Stimulated activated CD4-positive, alpha-beta T cell treated with anti-CD3 and anti-CD28 coated beads, Interleukin-12 subunit alpha, Interleukin-12 subunit beta, amount 100 ng/mL, for 24 hours (primary cell): ENCODE measurements at places on chromosomes 2 and 18.

- no peak for DNase-seq
Measured at GRCh38 chr2:183260527-183260926, 136.3 kb downstream of the NUP35 start.

DNA sequence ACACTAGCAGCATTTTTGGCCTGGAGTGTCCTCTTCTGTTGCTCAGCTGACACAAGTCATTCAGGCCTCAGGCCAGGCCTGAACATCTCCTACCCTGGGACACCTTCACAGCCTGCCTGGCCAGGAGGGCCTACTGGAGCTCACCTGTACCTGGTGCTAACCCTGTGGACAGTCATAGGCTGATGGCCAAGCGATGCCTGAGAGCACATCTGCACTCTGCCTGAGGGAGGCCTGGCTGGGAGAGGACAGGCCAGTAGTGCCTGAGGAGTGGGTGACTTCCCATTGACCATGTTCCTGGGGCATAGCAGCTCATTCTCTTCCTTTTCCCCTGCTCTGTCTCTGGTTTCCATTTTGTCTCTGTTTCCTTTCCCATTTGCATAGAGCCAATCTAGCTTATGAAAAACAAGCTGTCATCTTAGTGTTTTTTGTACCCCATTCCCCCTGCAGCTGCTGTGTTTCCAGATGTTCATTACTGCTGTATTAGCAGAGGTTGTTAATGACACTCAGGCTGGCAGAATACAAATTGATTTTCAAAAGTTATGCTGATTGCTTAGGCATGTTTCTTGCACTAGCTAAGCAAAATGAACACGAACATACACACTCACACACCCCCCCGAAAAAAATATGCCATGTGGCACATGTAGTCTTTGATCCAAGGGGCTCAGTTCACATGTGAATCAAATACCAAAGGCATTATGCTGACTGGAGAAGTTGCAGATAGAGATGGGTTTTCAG is 149.7 kb upstream of the HS6ST1 start:
- DNase-seq = no peak

- DNase-seq = no peak
Measured at GRCh38 chr18:7855671-7856070, 288.6 kb downstream of the PTPRM start.

GRCh38 chr2:186584053-186584452 is 5.8 kb upstream of the ITGAV start:
- DNase-seq = no peak

DNA sequence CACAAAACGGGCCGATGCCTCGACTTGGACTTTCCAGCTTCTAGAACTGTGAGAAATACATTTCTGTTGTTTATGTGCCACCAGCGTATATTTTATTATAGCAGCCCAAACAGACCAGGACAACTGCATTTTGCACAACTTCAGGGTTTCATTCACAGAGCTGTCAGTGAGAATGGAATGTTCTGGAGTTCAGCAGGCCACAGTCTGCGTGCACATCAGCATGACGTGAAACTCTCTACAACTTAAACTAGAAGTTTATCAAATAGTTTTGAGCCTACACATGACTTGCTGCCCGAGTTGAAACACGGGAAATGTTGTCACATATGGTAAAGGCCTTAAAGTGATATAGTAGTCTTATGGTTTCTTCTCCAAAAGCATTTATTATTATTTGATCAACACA is 3.9 kb upstream of the TRIB2 start:
- DNase-seq = no peak
